Lung microvascular endothelial cell (primary cell): ENCODE measurements at places on chromosomes 3 and 15. TPM values are rescaled to one million over a fixed set of nuclear protein-coding genes. Genes with fewer than 3 reads are reported as not detected.

Gene VIPR1
- under 0.01 TPM in 1 of 2 replicates, not detected in the other for total RNA-seq

Gene PLCH1
- not detected in 2 replicates for total RNA-seq

Gene MESP1
- under 0.01 and 0.22 TPM in 2 replicates for total RNA-seq

Gene MAGEL2
- under 0.01 TPM in 1 of 2 replicates, not detected in the other for total RNA-seq

Gene CCDC71
- total RNA-seq, result 10.7 and 20.2 TPM in 2 replicates

Gene C3orf20
- under 0.01 TPM in 1 of 2 replicates, not detected in the other for total RNA-seq

Gene IL5RA
- total RNA-seq, result not detected in 2 replicates

Gene SLC28A1
- not detected in 2 replicates for total RNA-seq
